ENCODE measurements at places on chromosomes 5 and 9.

DNA sequence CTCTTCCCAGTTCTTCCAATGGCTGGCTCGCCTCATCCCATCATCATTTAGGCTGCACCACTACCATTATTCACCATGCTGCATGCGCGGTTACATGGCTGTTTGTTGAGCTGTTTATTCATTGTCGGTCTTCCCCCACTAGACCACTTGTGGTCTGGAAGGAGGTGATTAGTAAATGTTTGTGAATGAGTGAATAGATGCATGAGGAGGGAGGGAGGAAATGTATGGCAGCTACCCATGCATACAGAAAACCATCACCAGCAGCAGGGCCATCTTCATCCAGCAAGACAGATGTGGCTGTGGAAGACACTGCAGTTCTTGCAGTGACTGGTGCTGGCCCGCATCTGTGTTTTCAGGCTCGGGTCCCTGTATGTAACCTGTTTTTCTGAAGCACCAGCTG lies 113.3 kb upstream of the SAP30L start:
- no peak for DNase-seq

- no peak for DNase-seq
Observed at GRCh38 chr9:32578976-32579375, 6.0 kb upstream of the NDUFB6 start.

DNA sequence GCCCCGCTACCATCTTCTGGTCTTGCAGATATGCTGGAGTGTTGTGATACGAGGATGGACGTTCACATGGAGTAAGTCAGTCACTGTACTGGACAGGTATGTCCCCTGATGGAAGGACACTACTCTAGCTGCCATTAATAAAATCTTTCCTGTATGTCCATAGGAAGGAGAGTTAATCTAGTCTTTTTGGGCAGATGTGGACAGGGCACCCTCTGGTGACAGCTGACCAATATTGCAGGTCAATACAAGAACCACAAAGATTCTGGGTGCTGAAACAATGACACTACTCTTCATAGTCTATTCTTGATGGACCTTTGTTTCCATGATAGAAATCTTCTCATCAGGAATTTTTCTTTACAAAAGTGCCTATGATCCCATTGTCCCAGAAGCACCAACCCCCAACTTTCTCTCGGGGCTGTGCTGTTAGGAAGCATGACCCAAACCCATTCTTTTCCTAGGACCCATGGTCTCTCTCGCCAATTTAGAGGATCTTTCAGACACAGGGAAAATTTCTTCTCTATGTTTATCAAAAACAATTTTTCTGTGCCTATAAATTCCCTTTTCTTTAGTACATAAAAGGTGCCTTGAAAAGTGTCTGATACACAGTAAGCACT lies 376.9 kb downstream of the DTWD2 start:
- peak; percentile 43 for DNase-seq

- DNase-seq, result peak; percentile 70
Observed at GRCh38 chr9:28234133-28234893, 661.0 kb upstream of the C9orf72 start.

DNA sequence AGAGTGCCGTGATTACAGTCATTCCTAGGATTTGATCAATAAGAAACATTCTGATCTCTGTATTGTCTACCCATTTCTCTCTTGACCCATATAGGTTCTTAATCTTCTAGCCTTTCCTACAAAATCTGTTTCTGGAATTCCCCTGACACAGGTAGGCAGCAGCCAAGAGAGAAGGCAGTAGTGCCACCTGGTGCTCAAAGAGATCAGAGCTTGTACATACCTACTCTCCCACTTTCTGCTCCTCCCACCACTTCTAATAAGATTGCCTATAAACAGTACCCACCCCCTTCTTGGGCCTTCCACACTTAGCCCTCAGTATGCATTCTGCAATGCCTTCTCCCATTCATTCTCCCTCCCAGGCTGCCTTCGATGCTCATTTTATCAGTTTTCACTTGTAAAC lies 117.4 kb upstream of the RORB start:
- no peak for DNase-seq

DNA sequence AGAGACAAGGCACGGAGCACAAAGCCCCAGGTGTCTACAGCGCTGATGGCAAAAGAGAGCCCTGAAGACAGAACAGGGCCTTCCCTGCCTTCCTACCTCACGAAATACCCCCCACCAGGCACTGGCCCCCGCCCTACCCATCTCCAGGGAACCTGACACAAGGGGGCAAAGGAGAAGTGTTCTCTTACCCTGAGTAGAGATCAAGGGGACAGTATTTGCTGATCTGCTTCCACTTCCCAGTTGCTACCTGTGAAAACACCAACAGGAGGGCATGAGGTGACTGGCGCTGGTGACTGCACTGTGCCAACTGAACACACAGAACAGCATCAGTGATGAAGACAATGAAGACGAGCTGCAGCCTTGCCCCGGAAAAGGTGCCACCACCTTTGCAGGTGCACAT lies 27.4 kb downstream of the IPPK start:
- no peak for DNase-seq

DNA sequence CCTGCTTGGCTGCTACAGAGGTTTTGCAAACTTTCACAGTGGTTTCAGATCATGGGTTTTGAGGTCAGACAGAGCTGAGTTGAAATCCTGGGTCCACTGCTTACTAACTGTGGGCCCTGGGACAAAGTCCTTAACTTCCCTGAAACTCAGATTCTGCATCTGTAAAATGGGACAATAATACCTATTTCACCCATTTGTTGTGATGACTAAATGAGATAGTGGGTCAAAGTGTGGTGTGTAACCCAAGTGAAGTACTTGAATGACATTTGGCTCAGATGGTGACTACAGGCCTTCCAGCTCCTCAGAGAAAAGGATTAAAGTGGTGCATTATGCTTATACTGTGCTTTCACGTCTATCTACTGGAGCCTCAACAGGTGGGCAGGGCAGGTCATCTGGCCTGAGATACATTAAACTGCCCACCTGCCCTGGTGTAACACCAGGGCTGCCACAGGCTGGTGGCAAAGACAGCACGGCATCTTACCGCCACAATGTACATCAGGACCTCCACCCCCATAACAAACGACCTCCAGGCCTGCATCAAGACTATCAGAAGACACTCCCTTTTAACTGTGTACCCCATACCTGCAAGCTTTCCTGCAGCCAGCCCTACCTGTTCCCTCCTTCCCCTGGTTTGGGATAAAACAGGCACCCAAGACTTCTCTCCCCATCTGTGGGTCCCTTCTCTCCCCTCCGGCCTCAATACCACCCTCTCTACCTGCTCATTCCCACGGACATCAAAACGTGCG lies 846 bp upstream of the TRAF1 start:
- no peak for DNase-seq

DNA sequence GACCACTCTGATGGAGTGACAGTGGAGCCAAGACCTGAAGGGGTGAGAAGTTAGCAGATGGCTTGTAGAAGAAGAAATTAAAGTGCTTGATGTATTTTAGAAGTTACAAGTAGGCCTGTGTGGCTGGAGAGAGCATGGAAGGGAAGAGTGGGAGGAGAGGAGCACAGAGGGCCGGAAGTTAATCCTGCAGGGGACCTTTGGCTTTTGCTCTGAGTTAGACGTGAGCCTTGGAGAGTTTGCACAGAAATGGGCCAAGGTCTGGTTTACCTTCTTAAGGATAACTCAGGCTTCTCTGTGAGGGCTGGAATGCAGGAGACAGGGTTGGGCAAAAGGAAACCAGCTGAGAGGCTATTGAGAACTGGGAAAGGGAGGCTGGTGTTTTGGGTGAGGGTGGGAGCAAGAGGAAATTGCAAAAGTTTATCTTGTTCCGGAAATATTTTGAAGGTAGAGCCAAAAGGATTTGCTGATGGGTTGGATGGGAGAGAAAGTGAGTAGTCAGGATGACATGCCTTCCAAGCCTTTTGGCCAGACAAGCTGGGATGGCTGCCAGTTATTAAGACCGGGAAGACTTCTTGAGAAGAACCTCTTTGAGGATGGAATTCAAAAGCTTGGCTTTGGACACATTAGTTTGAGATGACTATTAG lies 17.5 kb upstream of the F2RL1 start:
- peak; percentile 92 for DNase-seq

GRCh38 chr5:112382886-112383285 lies 36.2 kb downstream of the EPB41L4A start:
- no peak for DNase-seq

DNA sequence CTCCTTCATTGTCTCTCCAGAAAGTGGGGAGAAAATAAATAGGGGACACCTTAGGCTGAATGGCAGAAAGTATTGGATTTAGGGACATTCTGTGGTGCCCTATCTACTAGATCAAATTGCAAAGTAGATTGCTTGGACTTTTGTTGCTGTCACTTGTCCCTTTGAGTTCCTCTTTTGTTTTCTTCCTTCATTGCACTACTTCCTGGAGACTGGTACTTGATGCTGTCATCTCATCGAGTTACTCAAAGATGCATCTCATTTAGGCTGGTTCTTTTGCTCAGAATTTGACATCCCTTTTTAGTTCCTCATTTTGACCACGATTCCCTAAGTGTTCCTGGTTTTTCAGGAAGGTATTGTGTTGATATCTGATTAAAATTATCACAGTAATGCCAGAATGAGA lies 137.6 kb downstream of the ADGRV1 start:
- DNase-seq, result no peak

DNA sequence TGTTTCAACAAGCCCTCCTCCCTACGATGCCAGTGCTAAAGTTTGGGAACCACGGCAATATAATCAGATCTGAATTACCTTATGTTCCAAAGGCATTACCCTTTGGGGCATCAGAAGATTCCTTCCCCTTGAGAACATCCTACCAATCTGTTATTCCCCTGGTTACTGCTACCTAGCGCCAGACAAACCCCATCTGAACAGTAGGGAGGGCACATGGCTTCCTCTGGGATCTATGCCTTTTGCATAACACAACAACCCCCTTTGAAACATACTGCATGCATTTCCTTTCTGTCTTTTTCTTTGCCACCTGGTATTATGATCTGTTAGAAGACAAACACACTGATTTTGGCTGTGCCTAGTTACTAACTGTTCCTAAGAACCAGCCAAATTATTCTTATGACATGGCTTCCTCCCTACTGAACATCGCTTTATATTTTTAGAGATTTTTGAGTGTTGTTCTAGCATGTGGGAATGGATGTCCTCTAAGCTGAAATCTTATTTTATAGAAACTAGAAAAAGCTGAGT lies 103.9 kb upstream of the DAPK1 start:
- DNase-seq, result no peak

- DNase-seq, result peak; percentile 4
Observed at GRCh38 chr5:89399548-89399947, 516.6 kb upstream of the MEF2C start.

DNA sequence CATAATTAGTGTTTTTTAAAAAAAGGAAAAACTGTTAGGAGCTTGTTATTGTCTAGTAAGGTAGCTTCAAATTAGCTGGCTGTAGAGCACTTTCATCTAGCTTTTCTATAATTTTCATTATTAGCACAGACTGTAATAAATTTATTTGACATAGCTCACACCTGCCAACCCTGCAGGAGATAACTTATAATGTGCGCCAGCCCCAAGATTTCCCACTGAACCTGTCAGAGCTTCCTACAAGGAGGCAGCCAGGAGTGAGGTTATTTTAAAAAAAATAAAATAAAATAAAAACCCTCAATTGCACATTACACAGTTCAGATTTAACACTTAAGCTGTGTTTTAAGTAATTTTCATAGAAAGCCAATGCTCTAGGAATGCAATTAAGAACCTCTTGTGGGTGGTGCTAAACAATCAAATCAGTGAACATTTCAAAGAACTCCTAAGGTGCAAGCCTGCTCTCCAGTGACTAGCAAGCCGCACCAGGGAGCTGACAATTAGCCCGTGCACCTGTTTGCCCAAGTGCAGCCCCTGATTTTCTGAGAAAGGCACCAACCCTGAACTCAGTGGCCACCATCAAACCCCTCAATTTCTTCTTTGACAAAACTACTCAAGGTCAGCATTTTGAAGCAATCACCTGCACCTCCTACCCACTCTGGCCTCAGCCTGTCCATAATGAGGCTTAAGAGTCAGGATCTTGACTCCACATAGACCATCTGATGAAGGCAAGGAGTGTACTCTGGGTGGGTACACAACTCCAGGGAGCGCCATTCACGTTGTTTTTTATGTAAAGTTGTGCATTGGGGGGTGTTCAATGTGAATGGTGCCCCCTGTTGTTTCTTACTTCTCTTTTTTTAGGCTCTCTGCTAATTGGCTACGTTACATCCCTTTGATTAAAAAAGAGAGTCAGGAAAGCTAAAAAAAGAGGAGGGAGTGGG lies 385.3 kb upstream of the WWC1 start:
- DNase-seq, result no peak

DNA sequence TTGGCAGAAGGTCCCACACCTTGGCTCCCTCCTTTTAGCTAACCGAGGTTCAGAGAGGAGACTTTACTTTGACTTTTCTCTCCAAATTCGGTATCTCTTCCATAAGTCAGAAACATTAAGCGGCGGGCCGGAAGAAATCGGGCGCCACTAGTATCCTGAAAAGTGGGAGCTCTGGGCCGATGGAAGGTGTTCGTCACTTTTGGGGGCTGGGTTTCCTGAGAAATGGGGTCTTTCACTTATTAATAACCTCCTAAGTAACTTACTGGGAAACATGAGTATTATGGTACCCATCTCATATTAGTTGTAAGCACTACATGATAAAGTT lies 716 bp downstream of the STX17 start:
- DNase-seq, result no peak

DNA sequence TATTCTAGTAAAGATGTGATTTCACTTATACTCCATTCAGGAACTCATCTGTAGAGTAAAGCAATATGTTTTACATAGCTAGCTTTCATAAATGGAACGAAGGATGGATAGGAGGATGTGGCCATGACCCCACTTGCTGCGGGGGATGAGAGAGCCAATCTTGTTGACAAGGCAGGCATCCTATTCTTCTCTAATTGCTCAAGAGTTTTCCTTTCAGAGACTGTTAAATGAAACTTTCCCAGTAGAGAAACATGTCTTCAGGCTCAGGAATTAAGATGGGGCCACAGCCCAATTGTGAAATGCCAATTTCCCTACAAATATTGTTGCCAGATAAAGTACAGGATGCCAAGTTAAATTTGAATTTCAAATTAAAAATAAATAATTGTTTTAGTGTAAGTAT lies 196.2 kb upstream of the TUT7 start:
- DNase-seq, result peak; percentile 45

GRCh38 chr9:68603371-68603770 lies 62.7 kb upstream of the TMEM252 start:
- DNase-seq, result no peak

GRCh38 chr5:72499730-72500129 lies 7.5 kb downstream of the ZNF366 start:
- DNase-seq, result no peak

DNA sequence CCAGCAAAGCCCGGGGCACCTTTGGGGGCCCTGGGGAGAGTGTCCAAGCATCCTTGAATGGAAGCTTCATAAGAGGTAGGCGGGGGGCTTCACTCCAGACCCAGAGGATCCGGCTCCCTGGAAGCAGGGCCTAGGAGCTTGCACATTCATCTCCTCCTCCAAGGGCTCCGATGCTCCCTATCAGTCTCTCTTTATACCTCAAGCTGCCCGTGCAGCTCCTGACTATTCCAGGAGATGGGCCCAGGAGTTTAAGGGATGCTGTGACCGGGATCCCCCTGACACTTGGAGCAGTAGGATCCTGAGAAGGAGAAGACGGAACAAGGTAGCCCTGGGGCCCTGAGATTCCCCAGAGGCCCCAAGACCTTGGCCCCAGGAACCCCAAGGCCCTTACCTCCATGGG lies 25.9 kb downstream of the CSF1R start:
- DNase-seq, result no peak

- no peak for DNase-seq
Observed at GRCh38 chr5:102664616-102665335, 90.3 kb upstream of the PAM start.

- DNase-seq, result no peak
Observed at GRCh38 chr9:99980598-99980997, 74.1 kb downstream of the STX17 start.
